Naive B cell (primary cell): ENCODE measurements at places on chromosomes 3 and 15.

DNA sequence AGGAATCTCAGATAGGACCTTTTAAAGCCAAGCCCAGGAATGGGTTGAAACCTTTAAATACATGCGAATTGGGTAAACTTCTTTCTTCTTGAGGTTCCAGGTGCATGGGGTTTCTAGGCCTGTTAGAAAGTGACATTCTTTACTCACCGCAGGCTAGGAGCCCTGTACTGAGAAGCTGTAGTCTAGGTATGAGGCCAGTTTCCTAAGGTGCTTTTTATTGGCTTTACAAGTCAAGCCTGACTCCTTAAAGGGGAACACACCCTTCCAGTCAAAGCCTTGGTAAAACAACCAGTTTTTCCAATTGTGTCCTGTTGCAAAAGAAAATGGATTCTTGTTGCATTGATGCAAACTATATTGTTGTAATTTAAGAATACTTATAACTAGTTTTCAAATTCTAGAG is 76.1 kb upstream of the ATP11B start:
- H3K27ac ChIP-seq: no peak overlapping the region
- DNase-seq: no peak
- H3K36me3 ChIP-seq: no peaks in the 10 kb centered on the region
- H3K4me1 ChIP-seq: peaks cover 6% of the 10 kb centered on the region
- H3K4me3 ChIP-seq: no peak overlapping the region

GRCh38 chr15:95265419-95265997 is 1034.1 kb downstream of the MCTP2 start:
- DNase-seq: no peak
- H3K27me3 ChIP-seq: no peaks in the 10 kb centered on the region
- H3K27ac ChIP-seq: no peak overlapping the region
- H3K36me3 ChIP-seq: no peaks in the 10 kb centered on the region

DNA sequence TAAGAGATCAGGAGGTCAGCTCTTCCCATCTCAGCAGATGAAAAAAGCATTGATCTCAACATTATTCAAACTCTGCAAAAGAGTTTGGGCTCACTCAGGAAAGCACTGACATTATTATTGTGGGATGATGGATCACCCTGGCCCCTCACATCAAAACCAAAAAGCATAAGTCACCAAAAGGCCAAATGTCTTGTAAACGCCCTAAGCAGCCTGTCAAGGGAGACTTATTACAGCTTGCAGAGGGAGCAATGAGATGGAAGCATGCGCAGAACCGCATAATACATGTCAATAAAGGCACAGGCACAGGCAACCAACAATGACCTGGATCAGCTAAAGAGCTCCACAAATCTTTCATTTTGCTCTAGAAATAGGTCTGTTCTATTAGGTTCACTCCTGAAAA is 4.6 kb downstream of the FSIP1 start:
- no peaks in the 10 kb centered on the region for H3K36me3 ChIP-seq
- DNase-seq: no peak
- H3K4me3 ChIP-seq: no peak overlapping the region
- H3K27me3 ChIP-seq: peaks cover 22% of the 10 kb centered on the region
- peaks cover 23% of the 10 kb centered on the region for H3K4me1 ChIP-seq

- peaks cover 20% of the 10 kb centered on the region for H3K4me1 ChIP-seq
- no peak for DNase-seq
- no peak overlapping the region for H3K27ac ChIP-seq
- H3K27me3 ChIP-seq: peaks cover 40% of the 10 kb centered on the region
- no peaks in the 10 kb centered on the region for H3K36me3 ChIP-seq
These were observed 16.0 kb upstream of the ADIPOQ start for GRCh38 chr3:186826410-186826975.

GRCh38 chr15:76979331-76979925 is 15.5 kb upstream of the PSTPIP1 start:
- no peak for DNase-seq
- no peak overlapping the region for H3K4me3 ChIP-seq
- H3K36me3 ChIP-seq: no peaks in the 10 kb centered on the region
- peaks cover 11% of the 10 kb centered on the region for H3K4me1 ChIP-seq
- H3K27me3 ChIP-seq: peaks cover 7% of the 10 kb centered on the region

GRCh38 chr3:33889394-33890039 is 91.1 kb downstream of the PDCD6IP start:
- H3K4me1 ChIP-seq: no peaks in the 10 kb centered on the region
- H3K4me3 ChIP-seq: no peak overlapping the region
- H3K36me3 ChIP-seq: no peaks in the 10 kb centered on the region
- no peak overlapping the region for H3K27ac ChIP-seq

DNA sequence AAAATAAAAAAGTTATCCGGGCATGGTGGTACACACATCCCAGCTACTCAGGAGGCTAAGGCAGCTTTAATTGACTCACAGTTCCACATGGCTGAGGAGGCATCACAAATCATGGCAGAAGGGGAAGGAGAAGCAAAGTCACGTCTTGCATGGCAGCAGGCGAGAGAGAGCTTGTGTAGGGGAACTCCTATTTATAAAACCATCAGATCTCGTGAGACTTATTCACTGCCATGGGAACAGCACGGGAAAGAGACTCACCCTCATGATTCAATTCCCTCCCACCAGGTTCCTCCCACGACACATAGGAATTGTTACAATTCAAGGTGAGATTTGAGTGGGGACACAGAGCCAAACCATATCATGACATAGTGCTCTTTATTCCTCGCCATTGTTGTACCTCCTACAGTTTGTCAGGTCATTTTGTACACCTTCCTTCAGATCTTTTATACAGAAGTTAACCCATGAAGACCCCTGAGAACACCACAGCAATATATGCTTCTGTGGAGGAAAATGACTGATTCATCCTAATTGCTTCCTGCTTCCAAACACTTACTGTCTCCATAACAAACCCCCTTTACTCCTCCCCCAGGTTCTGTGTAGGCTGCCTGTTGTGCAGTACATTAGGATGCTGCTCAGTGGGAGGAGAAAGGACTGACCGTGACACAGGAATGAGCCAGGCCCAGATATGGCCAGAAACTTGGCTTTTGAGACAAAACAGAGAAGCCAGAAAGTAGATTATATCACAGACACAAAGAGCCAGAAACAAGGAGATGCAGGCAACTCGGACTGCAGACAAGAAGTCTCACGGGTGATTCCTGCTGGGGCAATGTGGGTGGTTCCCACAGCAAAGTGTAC is 67.9 kb upstream of the HEG1 start:
- no peak overlapping the region for H3K27ac ChIP-seq
- peaks cover 5% of the 10 kb centered on the region for H3K36me3 ChIP-seq
- no peaks in the 10 kb centered on the region for H3K27me3 ChIP-seq

DNA sequence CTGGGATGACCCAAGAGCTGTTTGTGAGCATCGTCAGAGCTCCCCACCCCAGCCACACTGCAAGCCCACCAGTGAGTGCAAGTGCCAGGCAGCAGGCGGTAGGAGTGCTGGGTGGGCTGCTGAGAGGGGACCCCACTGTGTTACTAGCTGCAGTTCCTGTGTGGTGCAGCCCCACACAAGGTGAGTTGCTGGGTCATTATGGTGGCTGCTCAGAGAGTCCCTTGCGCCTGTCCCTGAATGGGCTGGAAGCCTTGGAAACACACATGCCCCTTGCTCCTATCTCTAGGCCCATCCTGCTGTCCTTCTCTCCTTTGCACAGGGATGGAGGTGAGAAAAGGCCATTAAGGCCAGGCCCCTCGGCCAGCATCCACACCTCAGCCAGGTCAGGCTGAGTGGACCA is 83.7 kb downstream of the SEC22A start:
- no peak overlapping the region for H3K27ac ChIP-seq
- H3K4me3 ChIP-seq: no peak overlapping the region
- peaks cover 17% of the 10 kb centered on the region for H3K27me3 ChIP-seq
- no peaks in the 10 kb centered on the region for H3K36me3 ChIP-seq
- no peak for DNase-seq

DNA sequence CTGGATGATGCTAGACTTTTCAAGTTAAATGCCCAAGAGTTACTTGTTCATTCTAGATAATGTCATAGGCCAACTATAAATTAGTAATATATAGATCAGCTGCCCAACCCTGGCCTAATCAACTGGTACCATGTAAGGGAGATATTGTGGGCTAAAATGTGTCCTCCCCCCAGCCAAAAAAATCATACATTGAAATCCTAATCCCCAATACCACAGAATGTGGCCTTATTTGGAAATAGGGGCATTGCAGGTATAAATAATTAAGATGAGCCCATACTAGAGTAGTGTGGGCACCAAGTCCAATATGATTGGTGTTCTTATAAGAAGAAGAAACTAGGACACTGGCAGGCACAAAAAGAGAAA is 92.5 kb downstream of the RPL22L1 start:
- no peak for DNase-seq
- H3K27me3 ChIP-seq: peaks cover 42% of the 10 kb centered on the region
- no peaks in the 10 kb centered on the region for H3K36me3 ChIP-seq
- no peak overlapping the region for H3K4me3 ChIP-seq
- H3K4me1 ChIP-seq: no peaks in the 10 kb centered on the region

DNA sequence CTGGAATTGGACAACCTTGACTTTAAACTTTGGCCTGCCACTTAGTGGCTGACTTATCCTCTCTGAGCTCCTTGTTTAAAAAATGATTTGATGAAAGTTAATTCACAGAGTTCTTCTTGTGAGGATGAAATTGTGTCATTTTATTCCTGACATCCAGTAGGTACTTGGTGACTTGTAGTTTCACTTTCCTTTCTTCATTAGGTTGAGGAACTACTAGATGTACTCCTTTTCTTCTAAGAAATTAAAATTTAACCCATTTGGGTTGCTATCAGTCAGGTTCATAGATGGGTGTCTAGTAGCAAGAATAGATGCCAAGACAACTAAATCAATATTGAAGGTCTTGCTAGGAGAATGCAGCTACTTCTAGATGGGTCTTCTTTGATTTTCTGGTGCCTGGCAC is 5.2 kb downstream of the NR1D2 start:
- peaks cover 57% of the 10 kb centered on the region for H3K4me1 ChIP-seq
- no peaks in the 10 kb centered on the region for H3K27me3 ChIP-seq
- H3K36me3 ChIP-seq: peaks cover 7% of the 10 kb centered on the region
- peak overlapping the region; percentile 81 for H3K4me3 ChIP-seq

- peak overlapping the region; percentile 68 for H3K27ac ChIP-seq
- peaks cover 4% of the 10 kb centered on the region for H3K4me1 ChIP-seq
- no peak overlapping the region for H3K4me3 ChIP-seq
- H3K36me3 ChIP-seq: no peaks in the 10 kb centered on the region
- no peaks in the 10 kb centered on the region for H3K27me3 ChIP-seq
These were observed 57.7 kb downstream of the PRTG start for GRCh38 chr15:55685286-55685685.

GRCh38 chr3:62134061-62134496 is 239.3 kb downstream of the FEZF2 start:
- no peaks in the 10 kb centered on the region for H3K4me1 ChIP-seq
- H3K36me3 ChIP-seq: no peaks in the 10 kb centered on the region
- H3K4me3 ChIP-seq: no peak overlapping the region
- H3K27me3 ChIP-seq: peaks cover 13% of the 10 kb centered on the region
- H3K27ac ChIP-seq: no peak overlapping the region

DNA sequence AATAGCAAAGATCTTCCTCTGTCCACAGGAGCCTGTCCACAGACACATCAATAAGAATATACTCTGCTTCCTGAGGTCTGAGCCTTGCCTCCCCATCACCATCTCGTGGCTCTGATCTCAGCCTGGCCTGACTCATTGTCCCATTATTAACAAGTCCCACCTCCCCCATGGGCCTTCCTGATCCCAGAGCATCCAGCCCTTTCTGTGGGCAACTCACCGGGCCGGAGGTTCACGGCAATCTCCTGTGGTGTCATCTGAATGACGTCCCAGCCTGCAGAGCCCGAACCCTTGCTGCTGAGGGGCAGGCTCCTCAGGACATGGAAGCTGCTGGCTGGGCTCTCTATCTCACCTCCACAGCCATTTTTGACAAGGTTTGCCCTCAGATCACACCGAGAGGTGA is 28.1 kb downstream of the ITGB5 start:
- H3K4me3 ChIP-seq: no peak overlapping the region
- no peaks in the 10 kb centered on the region for H3K4me1 ChIP-seq
- H3K27me3 ChIP-seq: peaks cover 13% of the 10 kb centered on the region
- H3K36me3 ChIP-seq: no peaks in the 10 kb centered on the region
- no peak overlapping the region for H3K27ac ChIP-seq

DNA sequence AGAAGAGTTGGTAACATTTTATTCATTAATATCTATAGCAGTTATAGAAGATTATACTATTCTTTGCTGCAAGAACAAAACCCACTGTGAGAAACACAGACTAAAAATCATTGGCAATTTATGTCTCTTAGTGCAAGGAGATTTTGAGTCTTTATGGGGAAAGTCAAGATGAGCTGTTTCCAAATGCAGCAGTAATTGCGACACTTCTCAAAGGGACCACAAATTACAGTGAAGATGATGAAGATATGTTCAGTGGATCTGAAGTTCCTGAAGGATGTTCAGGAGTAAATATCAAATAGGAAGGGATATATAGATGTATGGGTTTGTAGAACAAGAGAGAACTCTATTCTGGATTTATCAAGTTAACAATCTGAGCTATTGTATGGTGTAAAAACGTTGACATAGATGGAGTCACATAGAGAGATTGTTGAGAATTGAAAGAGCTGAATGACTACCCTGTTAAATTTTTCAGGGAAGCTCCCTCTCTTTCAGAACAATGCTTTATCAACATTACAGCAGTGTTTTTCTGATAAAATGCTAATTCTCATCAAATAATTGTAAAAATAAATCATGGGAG is 71.8 kb downstream of the DTWD1 start:
- H3K27ac ChIP-seq: no peak overlapping the region
- no peaks in the 10 kb centered on the region for H3K36me3 ChIP-seq
- no peaks in the 10 kb centered on the region for H3K27me3 ChIP-seq
- H3K4me3 ChIP-seq: no peak overlapping the region
- no peaks in the 10 kb centered on the region for H3K4me1 ChIP-seq

- DNase-seq: no peak
- H3K27ac ChIP-seq: no peak overlapping the region
- H3K4me1 ChIP-seq: no peaks in the 10 kb centered on the region
- no peaks in the 10 kb centered on the region for H3K36me3 ChIP-seq
- H3K27me3 ChIP-seq: no peaks in the 10 kb centered on the region
These were observed 857.7 kb downstream of the OTOL1 start for GRCh38 chr3:162354356-162354755.

GRCh38 chr3:60431599-60431958 is 819.7 kb downstream of the FHIT start:
- H3K4me3 ChIP-seq: no peak overlapping the region
- H3K4me1 ChIP-seq: no peaks in the 10 kb centered on the region
- H3K27me3 ChIP-seq: no peaks in the 10 kb centered on the region

GRCh38 chr3:177104299-177104992 is 92.8 kb downstream of the TBL1XR1 start:
- no peak for DNase-seq
- no peak overlapping the region for H3K4me3 ChIP-seq
- H3K27ac ChIP-seq: no peak overlapping the region
- H3K4me1 ChIP-seq: peaks cover 73% of the 10 kb centered on the region
- H3K36me3 ChIP-seq: no peaks in the 10 kb centered on the region

GRCh38 chr3:127492426-127492825 is 98.1 kb downstream of the TPRA1 start:
- H3K4me1 ChIP-seq: no peaks in the 10 kb centered on the region
- no peaks in the 10 kb centered on the region for H3K36me3 ChIP-seq
- no peak for DNase-seq

DNA sequence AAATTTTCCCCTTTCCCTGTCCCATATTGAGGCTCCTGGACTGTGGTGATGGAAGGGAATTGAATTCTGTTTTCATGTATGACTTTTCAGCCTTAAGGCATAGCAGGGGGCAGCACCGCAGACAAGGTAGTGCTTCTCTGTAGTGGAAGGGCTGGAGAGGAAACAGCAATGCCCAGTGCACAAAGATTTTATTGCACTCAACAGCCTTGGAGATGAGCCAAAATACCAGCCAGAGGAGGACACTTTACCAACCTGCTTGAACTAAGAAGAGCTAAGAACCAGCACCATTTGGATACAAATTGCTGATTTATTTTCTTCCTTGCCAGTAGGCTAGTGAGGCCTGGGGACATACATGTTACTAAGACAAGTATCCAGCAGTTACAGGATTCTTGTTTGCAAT is 98.7 kb downstream of the KCNMB2 start:
- DNase-seq: no peak
- H3K27ac ChIP-seq: no peak overlapping the region
- H3K4me3 ChIP-seq: no peak overlapping the region
- no peaks in the 10 kb centered on the region for H3K27me3 ChIP-seq
